ENCODE measurements at places on chromosomes 4 and X. TPM values are rescaled to one million over a fixed set of nuclear protein-coding genes. Genes with fewer than 3 reads are reported as not detected.

The ANOS1 gene
- total RNA-seq, result 0.12 TPM

GRCh38 chr4:131258361-131258760, 1890.7 kb upstream of the PCDH10 start:
- no peak for DNase-seq

DNA sequence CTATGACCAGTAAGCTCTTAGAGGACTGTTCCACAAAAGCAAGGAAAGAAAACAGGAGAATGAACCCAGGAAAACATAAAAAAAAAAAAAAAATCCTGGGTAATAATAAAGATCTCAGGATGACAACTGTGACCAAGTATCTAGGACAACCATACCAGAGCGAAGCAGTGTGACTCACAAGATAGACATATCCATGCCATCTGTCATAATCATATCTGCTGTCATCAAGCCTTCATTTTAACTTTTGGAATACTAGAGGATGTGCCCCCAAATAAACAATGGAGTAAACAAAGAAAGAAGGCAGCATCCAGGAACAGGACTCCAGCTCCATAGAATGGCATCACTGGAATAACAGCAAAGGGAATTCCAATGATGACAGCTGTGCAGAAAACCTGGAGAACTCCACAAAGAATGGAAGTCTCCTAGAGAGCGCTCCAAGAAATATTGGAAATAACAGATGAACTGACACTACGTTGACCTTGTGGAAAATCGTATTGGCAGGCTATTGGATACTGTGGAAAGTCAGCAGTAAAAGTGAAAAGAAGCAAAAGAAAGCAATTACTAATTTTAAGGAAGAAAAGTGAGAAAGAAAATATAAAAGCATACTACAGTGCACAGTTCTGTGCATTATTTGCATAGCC, 35.3 kb downstream of the HPGDS start:
- no peak for DNase-seq

DNA sequence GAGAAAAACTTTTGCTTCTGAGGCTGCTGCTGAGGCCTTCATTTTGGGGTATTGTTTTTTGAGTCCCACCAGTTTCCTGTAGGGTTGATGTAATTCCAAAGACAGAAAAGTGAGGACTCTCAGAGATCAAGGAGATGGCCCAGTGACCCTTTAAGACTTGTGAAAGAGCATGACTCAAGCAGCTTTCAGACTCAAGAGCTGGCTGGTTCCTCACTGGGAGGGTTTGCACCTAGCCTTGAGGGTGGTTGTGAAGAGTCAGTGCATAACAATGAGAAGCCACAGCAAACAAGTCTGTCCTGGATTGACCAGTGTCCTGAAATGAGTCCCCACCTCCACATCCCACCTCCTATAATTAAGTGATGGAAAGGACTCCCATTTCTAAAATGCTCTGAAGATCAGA, 89.2 kb downstream of the NHS start:
- DNase-seq, result no peak

GRCh38 chr4:110533590-110533910, 57.6 kb downstream of the ENPEP start:
- DNase-seq, result no peak
